Activated naive CD4-positive, alpha-beta T cell (primary cell): ENCODE measurements at places on chromosomes 12 and 14.

DNA sequence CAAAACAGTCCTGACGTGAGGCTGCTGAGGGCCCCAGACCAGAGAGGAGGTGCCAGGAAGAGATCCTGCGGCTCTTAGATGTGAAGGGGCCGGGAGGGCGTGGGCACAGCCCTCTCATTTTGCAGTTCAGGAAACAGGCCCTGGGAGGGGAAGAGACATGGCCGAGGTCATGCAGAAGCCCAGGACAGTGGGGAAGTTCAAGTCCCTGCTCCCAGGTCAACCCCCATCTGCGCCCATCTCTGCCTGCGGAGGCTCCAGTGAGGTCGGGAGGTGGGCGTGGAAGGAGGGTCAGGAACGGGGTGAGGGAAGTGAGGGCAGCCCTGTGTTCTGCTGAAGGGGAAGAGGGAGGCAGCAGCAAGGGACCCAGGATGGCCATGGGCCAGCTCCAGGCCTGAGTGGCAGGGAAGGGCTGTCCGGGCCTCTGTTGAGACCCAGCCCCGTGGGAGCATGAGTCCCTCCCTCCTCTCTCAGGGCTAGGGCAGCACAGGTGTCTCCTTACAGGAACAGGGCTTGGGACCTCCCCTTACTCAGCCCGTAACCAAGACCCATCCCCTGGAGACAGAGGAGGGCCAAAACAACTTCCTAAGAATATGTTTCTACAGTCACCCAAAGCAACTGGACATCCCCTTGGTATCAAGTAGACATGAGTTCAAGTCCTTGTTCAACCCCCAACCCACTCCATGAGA is 90.8 kb downstream of the LGMN start:
- DNase-seq, result no peak

- no peak for DNase-seq
These were observed 6.5 kb upstream of the CDK2AP1 start for GRCh38 chr12:123278101-123278627.

DNA sequence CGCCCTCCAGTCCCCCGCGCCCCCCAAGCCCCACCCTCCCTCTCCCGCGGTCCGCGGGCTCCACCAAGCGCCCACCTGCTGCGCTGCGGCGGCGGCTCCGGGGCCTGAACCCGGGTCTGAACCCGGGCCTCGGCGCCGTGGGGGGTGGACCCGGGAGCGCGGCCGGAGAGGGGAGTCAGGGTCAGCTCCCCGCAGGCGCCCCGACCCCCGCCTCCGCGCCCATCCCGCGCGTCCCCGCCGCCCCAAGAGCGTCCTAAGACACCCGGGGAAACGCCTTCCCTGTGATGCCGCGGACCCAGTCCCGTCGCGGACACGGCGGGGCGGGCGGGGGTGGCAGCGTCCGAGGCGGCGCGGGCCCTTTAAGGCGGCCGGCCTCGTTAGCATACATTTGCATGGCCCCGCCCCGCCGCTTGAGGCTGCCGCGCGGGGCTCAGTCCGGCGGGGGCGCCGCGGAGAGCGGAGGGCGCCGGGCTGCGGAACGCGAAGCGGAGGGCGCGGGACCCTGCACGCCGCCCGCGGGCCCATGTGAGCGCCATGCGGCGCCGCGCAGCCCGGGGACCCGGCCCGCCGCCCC is at the start of gene MMP17:
Gene MMP17, plus strand, starts transcription at position 433 of the 574 bp plus-strand sequence. Its CDS starts 102 bp downstream, at position 535.
- no peak for DNase-seq

DNA sequence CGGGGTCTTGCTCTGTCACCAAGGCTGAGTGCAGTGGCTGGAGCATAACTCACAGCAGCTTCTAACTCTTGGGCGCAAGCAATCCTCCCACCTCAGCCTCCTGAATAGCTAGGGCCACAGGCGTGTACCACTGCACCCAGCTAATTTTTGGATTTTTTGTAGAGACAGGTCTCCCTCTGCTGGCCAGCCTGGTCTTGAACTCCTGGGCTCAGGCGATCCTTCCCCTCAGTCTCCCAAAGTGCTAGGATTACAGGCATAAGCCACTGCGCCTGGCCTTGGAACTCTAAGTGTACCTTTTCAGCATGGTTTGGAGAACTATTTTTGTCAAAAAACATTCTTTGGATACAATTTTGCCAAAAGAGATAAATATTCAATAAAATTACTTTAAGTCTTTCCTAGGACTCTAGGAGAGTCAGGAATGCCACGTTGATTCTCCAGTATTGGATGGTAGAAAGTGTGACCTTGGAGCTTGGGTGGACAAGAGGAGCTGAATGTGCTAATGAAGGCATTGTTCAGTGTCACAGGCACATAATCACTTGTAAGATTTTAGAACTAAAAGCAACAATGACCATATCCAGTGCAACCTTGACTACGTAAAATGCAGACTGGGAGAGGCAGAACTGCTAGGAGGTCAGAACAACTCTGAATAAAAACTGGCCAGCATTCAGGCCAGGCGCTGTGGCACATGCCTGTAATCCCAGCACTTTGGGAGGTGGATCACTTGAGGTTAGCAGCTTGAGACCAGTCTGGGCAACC is 2.8 kb downstream of the SRSF9 start:
- DNase-seq, result peak; percentile 8

GRCh38 chr14:64815257-64815656 is 64.5 kb downstream of the SPTB start:
- DNase-seq, result no peak

DNA sequence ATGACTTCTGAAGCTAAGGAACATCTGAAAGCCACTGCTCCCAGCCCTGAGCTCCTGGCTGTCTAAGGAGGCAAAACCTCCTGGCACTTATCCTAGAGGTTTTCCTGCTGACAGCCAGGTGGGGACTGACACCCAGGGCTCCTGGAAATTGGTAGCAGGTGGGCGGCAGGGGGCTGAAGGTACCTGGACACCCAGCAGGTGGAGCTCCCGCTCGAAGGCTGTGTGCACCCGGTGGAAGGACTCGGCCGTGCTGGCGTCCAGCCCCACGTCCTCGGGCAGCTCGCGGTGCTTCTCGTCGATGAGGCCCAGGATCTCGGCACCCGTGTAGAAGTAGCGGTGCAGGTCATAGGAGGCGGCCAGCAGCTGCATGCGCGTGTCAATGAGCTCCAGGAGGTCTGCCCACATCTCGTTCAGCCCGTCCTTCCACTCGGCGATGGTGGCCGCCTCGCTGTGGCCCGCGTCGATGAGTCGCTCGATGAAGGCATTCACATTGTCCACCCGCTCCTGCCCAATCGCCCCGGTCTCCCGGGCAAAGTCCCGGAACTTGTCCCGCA is 68.2 kb downstream of the PLEKHG3 start:
- DNase-seq, result no peak

DNA sequence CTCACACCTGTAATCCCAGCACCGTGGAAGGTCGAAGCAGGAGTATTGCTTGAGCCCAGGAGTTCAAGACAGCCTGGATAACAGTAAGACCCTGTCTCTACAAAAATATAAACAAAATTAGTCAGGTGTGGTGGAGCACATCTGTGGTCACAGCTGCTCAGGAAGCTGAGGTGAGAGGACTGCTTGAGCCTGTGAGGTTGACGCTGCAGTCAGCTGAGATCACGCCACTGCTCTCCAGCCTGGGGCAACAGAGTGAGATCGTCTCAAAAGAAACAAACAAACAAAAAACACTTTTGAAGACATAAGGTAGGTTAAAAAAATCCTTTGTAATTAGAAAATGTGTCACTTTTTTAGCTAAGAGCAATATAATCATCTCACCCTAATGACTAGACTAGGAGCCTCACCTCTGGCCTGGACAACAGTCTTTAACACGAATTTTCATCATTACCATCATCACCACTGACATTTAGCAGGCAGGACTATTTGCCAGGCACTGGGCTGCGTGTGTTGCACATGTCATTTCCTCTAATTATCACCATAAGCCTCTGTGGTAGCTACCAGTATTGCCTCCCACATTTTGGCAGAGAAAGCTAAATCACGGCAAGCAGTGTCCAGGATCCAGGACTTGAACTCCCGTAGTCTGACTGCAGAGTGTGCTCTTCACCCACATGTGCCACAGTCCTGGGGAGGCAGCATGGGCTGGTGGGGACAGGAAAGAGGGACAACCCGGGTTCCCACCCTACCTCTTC is 4.6 kb upstream of the SYCP3 start:
- no peak for DNase-seq

- DNase-seq, result no peak
These were observed 73.0 kb upstream of the PRMT8 start for GRCh38 chr12:3417937-3418462.

- DNase-seq, result no peak
These were observed 137.1 kb downstream of the DUSP6 start for GRCh38 chr12:89215196-89215595.

- no peak for DNase-seq
These were observed 3.5 kb downstream of the KICS2 start for GRCh38 chr12:64218597-64218996.

GRCh38 chr12:43315961-43316360 is 236.0 kb downstream of the ADAMTS20 start:
- no peak for DNase-seq

- DNase-seq, result no peak
These were observed 144.2 kb downstream of the PLEKHA5 start for GRCh38 chr12:19273482-19274330.

- DNase-seq, result no peak
These were observed 35.8 kb upstream of the PRKAB1 start for GRCh38 chr12:119631930-119632678.

DNA sequence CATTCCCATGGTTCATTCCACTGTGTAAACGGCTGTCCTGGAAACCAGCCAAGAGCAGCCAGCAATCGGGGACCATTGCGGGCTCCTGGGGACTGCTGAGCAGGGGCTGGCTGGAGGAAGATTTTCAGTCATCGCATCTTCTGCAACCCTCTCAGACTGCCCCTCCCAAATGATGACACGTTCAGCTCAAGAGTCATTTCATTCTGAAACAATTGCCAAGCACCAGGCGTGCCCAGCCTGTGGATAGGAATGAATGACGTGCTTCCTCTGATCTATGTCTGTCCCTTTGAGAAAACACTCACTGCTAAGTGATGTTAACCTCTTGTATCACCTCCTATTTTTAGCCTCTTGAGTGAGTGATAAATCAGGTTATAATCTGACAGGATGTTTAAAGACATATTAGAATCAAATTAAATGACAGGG is 62.0 kb downstream of the NDUFA12 start:
- DNase-seq, result no peak

DNA sequence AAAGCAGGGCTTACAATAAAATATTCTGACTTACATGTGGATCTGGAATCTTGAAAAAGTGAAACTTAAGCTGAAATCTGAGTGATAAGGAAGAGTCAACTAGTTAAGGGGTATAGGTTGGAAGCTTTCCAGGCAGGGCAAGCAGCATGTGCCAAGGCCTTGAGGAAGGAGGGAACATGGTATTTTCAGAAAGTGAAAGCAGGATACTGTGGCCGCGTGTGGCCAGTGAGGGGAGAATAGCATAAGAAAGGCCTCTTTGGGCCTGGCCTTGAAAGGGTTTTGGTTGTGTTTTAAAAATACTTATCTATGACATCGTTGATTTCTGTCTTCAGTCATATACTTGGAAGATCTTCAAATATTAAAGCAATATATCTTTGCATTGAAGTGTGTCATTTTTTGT is 213.4 kb downstream of the AKAP6 start:
- no peak for DNase-seq

DNA sequence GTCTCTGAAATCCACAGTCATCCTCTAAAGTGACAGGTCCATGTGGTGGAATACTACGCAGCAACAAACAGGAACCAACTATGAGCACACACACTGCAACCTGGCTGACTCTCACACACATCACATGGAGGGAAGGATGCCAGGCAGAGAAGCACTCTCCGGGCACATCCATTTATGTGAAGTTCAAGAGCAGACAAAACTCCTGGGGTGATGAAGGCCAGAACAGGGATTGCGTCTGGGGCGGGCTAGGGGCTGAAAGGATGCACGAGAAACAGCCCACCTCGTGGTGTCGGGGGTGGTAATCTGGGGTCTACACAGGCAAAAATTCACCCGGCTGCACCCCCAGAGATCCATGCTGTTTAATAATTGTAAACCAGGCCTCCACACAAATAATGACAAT is 100.2 kb downstream of the DICER1 start:
- DNase-seq, result no peak

DNA sequence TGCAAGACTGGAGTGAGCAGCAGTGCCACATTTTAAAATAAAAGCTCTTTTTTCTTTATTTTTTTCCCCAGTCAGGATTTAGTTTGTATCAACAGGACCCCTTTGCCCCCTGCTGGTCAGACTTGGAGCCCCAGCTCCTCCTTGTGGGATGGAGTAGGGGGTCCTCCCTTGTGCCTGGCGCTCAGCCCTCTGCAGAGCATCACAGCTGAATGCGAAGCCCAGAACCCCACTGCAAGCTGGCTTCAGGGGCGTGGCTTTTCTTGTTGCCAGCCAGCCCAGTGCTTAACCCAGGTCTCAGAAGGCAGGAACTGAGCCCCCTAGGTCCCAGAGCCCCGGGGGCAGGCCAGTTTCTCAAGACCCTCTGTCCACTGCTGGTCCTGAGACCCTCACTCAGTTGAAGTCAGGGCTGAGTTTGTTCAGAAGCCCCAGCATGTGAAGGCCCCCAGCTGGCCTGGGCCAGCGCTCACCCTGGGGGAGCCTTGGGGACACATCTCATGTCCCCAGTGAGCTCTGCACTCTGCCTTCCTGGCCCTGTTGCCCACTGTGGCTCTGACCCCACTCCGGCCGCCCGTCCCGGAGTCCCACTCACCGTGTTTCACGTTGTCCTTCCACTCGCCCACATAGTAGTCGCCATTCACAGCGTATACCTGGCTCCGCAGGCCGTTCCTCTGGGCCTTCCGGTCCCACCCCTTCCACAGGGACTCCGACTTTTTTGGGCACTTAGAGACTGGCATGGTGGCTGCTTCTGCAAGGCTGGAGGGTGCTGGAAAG is 519 bp downstream of the MORN3 start:
- peak; percentile 35 for DNase-seq

GRCh38 chr14:63513756-63514155 is 29.4 kb downstream of the PPP2R5E start:
- no peak for DNase-seq

- DNase-seq, result no peak
These were observed 55.6 kb downstream of the LGMN start for GRCh38 chr14:92692822-92693226.

GRCh38 chr14:32564596-32564995 is 235.5 kb downstream of the AKAP6 start:
- no peak for DNase-seq

- no peak for DNase-seq
These were observed 140.5 kb downstream of the FOXN3 start for GRCh38 chr14:89276424-89276975.

GRCh38 chr12:31297572-31298514 is 28.1 kb downstream of the SINHCAF start:
- DNase-seq, result no peak

DNA sequence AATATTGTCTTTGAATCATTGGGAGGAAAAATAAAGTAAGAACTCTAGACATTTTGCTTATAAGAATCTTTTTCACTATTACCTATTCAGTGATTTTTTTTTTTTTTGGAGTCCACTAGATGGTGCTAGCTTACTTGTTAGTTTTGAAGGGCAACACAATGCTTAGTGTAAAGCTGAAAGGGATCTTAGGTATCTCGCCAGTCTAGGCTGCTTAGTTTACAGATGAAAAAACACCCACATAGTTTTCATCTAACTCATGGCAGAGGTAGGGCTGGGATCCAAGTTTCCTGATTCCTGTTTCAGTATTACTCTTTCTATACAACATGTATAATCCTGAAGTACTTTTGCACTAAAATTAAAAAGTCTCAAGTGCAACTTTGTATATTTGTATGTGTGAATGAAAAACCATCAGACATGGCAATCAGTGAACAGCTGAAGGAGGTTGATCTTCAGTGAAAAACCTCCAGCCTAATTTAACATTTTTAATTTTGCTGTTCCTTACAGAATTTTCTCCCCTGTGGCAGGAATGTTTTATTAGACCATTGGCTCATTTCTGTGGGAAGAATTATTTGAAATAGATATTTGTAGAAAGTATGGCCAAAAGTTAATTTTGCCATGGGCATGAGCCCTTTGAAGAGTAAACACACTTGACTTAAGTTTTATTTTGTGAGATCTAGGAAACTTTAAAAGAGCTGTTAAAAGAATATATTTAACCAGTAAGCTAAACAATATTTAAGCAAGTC is 40.7 kb downstream of the LRRIQ1 start:
- no peak for DNase-seq
